NCI-H187 (cell line): ENCODE measurements at places on chromosomes 2 and 18.

DNA sequence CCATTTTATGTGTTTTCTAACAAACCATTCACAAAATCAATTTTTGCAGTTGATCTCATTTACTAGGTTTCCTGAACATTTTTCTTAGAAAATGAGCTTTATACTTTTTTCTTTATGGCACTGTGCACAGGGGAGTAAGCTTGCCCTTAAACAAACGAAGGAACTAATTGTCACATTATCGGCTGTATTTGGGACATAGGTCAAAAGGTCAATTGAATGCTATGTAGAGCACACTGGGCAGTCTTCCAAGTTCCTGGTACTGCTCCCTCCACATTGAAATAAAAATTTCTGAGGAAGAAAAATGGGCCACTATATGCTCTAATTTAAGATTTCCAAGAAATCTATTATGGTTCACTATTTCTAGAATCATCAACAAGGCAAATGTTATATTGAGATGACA lies 93.6 kb upstream of the TMEFF2 start:
- no peak for DNase-seq

DNA sequence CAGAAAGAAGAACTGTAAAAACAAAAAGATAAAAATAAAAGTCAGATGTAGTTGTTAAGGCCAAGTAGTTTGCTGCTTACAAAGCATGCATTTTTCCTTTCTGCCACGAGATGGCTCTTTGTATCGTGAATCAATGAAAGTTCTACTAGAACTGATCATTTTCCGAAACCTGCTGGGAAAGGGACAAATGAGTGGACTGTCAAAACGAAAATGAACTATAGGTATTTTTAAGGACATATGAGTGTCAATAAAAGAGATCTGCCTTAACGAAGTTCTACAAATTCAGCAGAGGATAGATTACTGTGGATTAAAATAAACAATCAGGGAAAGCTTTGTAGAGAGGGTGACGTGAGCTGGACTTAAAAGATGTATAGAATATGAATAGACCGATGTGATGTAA lies 15.0 kb upstream of the ELOA2 start:
- DNase-seq, result no peak

- DNase-seq, result no peak
Observed at GRCh38 chr2:240561325-240561971, 1.3 kb downstream of the DUSP28 start.

DNA sequence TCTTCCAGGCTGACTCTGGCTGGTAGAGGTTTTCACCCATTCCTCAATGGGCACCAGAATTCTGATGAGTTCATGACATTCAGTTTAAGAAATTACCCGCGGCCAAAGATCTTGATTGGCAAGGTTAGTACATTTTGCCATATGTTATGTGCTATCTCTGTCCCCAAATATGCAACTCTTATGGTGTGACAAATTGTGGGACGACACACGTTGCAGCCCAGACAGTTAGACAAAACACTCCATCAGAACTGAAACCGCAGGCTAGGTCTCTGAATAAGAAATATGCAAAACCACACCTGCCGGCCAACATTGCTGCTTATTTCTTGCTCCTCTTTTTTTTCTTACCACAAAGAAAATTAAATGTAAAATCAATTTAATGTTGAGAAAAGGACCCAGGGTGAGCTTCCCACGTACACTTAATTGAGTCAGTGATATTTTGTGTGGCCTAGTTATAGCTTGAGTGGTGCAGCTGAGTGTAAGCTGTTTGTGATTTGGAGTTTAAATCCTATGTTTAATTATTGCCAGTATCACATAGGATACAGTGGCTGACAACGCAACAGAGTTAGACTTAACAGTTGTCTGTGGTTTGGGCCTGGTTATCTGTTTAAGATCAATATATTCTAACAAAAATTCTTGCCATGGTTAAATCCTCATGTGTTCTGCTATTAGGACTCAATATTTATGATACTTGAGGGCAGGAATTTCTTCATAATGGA lies 35.7 kb upstream of the LTBP1 start:
- DNase-seq, result no peak

- DNase-seq, result peak; percentile 26
Observed at GRCh38 chr18:9898792-9899549, 13.2 kb downstream of the TXNDC2 start.

- DNase-seq, result no peak
Observed at GRCh38 chr2:168127371-168127770, 120.0 kb downstream of the STK39 start.
